ENCODE measurements at places on chromosomes 11 and 22. TPM values are rescaled to one million over a fixed set of nuclear protein-coding genes. Genes with fewer than 3 reads are reported as not detected.

GRCh38 chr11:31236143-31236542 lies 133.4 kb downstream of the DCDC1 start:
- H3K27me3 ChIP-seq = no peaks in the 10 kb centered on the region
- no peaks in the 10 kb centered on the region for H3K36me3 ChIP-seq
- DNase-seq = no peak
- no peak overlapping the region for H3K4me3 ChIP-seq
- peaks cover 4% of the 10 kb centered on the region for H3K4me1 ChIP-seq
- H3K27ac ChIP-seq = no peak overlapping the region

Gene KDM4E
- total RNA-seq = not detected

Gene SHANK3
- 29.4 TPM for total RNA-seq

Gene NOX4
- 129 TPM for total RNA-seq

DNA sequence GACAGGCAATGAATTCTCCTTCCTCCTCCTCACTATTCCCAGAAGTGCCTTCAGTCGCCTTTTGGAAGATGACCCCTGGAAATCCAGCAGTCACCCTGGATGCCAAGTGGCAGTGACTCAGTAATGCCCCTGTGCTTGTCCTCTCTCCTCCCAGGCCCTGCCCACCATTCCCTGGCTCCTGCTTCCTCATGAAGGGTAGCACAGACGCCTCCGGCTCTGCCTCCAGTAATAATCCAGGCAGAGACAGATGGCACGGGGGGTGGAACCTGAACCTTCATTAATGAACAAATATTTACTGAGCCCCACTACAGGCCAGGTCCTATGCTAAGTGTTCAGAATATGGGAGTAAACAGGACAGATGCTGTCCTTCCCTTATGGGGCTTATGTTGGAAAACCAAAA lies 23.2 kb downstream of the SYT13 start:
- H3K36me3 ChIP-seq = no peaks in the 10 kb centered on the region
- DNase-seq = no peak
- no peak overlapping the region for H3K27ac ChIP-seq
- no peak overlapping the region for H3K4me3 ChIP-seq

DNA sequence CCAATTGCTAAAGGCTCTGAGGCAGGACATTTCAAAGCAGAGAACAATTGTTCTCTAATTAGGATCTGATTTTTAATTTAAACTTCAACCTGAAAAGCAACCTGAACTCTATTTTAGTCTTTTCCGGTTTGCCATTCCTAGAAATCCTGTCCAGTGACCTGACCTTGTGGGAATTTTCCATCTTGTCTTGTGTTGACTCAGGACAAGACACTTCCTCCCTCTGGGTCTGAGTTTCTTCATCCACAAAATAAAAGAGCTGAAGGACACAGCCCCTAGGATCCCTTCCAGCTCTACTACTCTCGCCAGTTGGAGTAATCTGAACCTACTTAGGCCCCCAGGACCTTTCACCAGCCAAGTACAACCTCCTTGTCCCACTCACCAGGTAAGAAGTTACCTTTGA lies 66.5 kb upstream of the POU2AF1 start:
- no peaks in the 10 kb centered on the region for H3K4me1 ChIP-seq
- H3K36me3 ChIP-seq = no peaks in the 10 kb centered on the region
- H3K4me3 ChIP-seq = no peak overlapping the region
- no peak for DNase-seq
- no peaks in the 10 kb centered on the region for H3K27me3 ChIP-seq

DNA sequence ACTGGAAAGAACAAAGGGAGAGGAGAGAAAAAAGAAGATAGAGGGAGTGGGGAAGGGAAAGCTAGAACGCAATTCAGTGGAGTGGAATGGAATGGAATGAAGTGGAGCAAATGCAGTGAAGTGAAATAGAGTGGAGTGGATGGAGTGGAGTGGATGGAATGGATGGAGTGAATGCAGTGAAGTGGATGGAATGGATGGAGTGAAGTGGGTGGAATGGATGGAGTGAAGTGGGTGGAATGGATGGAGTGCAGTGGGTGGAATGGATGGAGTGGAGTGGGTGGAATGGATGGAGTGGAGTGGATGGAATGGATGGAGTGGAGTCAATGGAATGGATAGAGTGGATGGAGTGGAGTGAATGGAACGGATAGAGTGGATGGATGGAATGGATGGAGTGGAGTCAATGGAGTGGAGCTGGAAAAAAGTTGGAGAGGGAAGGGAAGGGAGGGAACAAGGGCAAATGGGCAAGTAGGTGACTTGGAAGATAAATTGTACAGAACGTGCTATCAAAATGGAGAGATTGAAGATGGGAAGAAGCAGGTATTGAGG lies 13.9 kb downstream of the IFITM10 start:
- no peaks in the 10 kb centered on the region for H3K36me3 ChIP-seq
- H3K27ac ChIP-seq = no peak overlapping the region
- H3K4me3 ChIP-seq = no peak overlapping the region
- no peak for DNase-seq
- H3K4me1 ChIP-seq = no peaks in the 10 kb centered on the region

- no peak overlapping the region for H3K4me3 ChIP-seq
- no peaks in the 10 kb centered on the region for H3K27me3 ChIP-seq
- H3K27ac ChIP-seq = no peak overlapping the region
Observed at GRCh38 chr11:59427068-59427382, 812 bp upstream of the OR5A2 start.

Gene MS4A3
- not detected for total RNA-seq

- no peak overlapping the region for H3K27ac ChIP-seq
- no peaks in the 10 kb centered on the region for H3K36me3 ChIP-seq
- DNase-seq = no peak
Observed at GRCh38 chr11:10288881-10289764, 4.9 kb downstream of the SBF2 start.

- no peak for DNase-seq
- H3K4me3 ChIP-seq = no peak overlapping the region
- no peaks in the 10 kb centered on the region for H3K4me1 ChIP-seq
- H3K27me3 ChIP-seq = no peaks in the 10 kb centered on the region
- H3K36me3 ChIP-seq = no peaks in the 10 kb centered on the region
Observed at GRCh38 chr11:30758946-30759504, 172.9 kb upstream of the MPPED2 start.

Gene MS4A4A
- total RNA-seq = 39.5 TPM

Gene UBQLN3
- total RNA-seq = 4.9 TPM

- no peaks in the 10 kb centered on the region for H3K36me3 ChIP-seq
- peaks cover 11% of the 10 kb centered on the region for H3K27me3 ChIP-seq
- no peak overlapping the region for H3K4me3 ChIP-seq
Observed at GRCh38 chr22:24772493-24773220, 1.9 kb downstream of the PIWIL3 start.

Gene BBOX1
- total RNA-seq = not detected

Gene TESMIN
- not detected for total RNA-seq

GRCh38 chr11:116646191-116646590 lies 126.6 kb downstream of the BUD13 start:
- DNase-seq = no peak
- no peaks in the 10 kb centered on the region for H3K4me1 ChIP-seq
- H3K36me3 ChIP-seq = no peaks in the 10 kb centered on the region

DNA sequence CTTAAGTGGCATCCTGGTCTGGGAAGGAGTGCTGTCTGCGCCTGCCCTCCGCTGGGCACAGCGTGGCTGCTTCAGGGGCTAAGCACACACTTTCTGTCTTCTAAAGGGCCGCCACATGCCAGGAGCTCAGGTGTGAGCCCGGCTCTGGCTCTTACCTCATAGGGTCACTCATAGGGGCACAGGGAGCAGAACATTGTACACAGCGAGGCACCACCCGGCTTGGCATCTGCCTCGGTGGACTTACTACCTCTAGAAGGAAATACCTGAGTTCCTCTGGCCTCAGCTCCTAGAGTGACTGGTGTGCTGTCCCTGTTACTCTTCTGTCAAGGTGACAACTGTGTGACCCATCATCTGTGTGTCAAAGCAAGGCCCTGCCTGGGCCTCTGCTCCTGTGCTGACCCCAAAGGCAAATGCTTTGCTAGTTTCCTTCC lies 13.4 kb downstream of the NEAT1 start:
- H3K4me1 ChIP-seq = peaks cover 49% of the 10 kb centered on the region
- peak overlapping the region; percentile 2 for H3K27ac ChIP-seq
- H3K36me3 ChIP-seq = peaks cover 77% of the 10 kb centered on the region

Gene ARHGAP8
- total RNA-seq = 5.7 TPM

DNA sequence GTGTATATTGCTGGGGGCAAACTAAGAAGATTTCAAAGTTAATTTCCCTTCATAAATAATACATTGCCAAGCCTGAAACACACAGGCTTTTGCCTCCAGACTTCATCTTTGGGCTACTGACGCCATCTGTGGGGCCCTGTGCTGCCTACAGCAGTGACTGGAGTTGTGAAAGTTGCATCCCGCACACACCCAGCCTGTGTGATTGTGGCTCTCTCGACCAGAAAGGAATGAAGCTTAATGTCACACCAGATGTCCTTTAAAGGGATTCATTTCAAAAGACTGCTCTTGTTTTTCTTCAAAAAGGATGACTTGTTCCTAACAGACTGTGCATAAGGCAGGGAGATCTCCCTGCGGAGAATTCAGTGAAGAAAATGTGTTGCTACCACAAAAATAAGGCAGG lies 210.5 kb downstream of the FAM181B start:
- no peaks in the 10 kb centered on the region for H3K27me3 ChIP-seq
- peak; percentile 15 for DNase-seq
- no peak overlapping the region for H3K4me3 ChIP-seq
- H3K27ac ChIP-seq = no peak overlapping the region

Gene CALCA
- not detected for total RNA-seq

Gene TPP1
- total RNA-seq = 57.2 TPM

DNA sequence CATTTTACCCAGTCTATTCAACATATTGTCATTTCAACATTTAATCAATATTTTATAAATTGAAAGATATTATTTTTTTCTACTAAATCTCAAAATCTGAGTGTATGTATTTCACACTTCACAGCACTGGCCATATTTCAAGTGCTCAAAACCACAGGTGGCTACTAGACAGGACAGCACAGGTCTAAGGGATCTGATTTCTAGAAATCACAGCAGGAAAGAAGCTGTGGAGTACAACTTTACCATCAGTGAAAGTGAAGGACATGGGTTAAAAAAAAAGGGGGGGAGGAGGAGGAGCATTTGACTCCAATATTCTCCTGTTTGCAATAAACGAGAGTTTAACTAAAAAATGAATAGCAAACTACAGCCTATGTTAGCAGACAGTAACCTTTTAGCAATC lies 4.5 kb downstream of the PRDM10 start:
- no peak for DNase-seq
- H3K4me1 ChIP-seq = peaks cover 9% of the 10 kb centered on the region
- no peak overlapping the region for H3K27ac ChIP-seq

Gene MCHR1
- not detected for total RNA-seq

DNA sequence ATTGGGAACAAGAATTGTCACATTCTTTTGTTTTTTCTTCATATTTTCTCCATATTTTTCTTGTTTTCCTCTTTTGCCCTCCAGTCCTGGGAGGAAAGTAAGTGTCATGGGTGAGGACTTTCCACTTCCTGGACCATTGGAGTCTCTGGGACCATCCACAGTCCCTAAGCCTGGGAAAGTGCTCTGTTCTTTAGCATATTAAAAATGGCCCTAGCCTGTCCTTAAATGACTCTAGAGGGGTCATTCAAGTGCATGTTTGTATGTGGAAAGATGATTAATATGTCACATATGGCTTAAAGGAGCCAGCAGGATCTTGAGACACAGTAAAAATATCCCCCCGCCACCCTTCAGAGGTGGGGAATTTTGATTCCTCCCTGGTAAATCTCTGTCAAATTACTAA lies 20.1 kb upstream of the SCGB1D1 start:
- peaks cover 5% of the 10 kb centered on the region for H3K27me3 ChIP-seq
- DNase-seq = no peak
- no peak overlapping the region for H3K27ac ChIP-seq
- no peak overlapping the region for H3K4me3 ChIP-seq
- no peaks in the 10 kb centered on the region for H3K4me1 ChIP-seq

Gene OR9G1
- total RNA-seq = not detected

GRCh38 chr11:35365961-35366360 lies 53.4 kb downstream of the SLC1A2 start:
- no peaks in the 10 kb centered on the region for H3K27me3 ChIP-seq
- no peak overlapping the region for H3K27ac ChIP-seq
- no peak for DNase-seq
- H3K4me1 ChIP-seq = peaks cover 9% of the 10 kb centered on the region

- no peaks in the 10 kb centered on the region for H3K4me1 ChIP-seq
- H3K27me3 ChIP-seq = no peaks in the 10 kb centered on the region
- no peak for DNase-seq
- H3K4me3 ChIP-seq = no peak overlapping the region
- no peaks in the 10 kb centered on the region for H3K36me3 ChIP-seq
Observed at GRCh38 chr11:8317159-8317558, 53.5 kb upstream of the LMO1 start.

DNA sequence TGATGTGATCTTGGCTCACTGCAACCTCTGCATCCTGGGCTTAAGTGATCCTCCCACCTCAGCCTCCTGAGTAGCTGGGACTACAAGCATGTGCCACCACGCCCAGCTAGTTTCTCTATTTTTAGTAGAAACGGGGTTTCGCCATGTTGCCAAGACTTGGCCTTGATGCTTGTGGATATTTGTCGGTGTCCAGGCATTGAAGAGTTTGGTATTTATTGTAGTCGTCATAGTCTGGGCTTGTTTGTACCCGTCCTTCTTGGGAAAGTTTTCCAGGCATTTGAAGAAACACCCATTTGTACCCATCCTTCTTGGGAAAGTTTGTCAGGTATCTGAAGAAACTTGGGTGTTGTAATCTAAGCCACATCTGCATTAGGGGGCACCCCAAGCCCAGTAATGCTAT lies 28.7 kb downstream of the FCHSD2 start:
- peaks cover 4% of the 10 kb centered on the region for H3K36me3 ChIP-seq
- H3K27me3 ChIP-seq = no peaks in the 10 kb centered on the region
- H3K4me1 ChIP-seq = no peaks in the 10 kb centered on the region
- H3K27ac ChIP-seq = no peak overlapping the region

GRCh38 chr11:66022401-66023185 lies 3.7 kb downstream of the CATSPER1 start:
- no peak overlapping the region for H3K27ac ChIP-seq
- no peak overlapping the region for H3K4me3 ChIP-seq
- H3K27me3 ChIP-seq = no peaks in the 10 kb centered on the region
- no peaks in the 10 kb centered on the region for H3K4me1 ChIP-seq
- peak; percentile 69 for DNase-seq

Gene TIGD3
- total RNA-seq = 0.59 TPM

- peak overlapping the region; percentile 93 for H3K27ac ChIP-seq
- H3K27me3 ChIP-seq = no peaks in the 10 kb centered on the region
- peaks cover 49% of the 10 kb centered on the region for H3K4me1 ChIP-seq
Observed at GRCh38 chr11:67469508-67469811, 409 bp upstream of the TMEM134 start.

DNA sequence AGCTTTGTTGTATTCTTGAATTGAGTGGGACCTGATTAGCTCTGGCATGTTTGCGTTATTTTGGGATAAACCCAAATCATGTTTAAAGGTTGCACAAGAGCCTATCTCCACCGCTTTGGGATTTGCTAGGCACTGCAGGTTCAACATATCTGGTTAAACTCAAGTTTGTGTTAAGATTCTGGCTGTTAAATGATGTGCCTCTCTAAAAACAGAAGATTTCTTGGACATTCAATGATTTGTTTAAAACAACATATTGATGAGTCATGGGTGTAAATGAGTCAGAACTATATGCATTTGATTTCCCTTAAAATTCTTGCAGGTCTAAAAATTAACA lies 67.4 kb downstream of the AMOTL1 start:
- no peaks in the 10 kb centered on the region for H3K36me3 ChIP-seq
- no peaks in the 10 kb centered on the region for H3K27me3 ChIP-seq
- no peak for DNase-seq
- no peak overlapping the region for H3K4me3 ChIP-seq
- no peak overlapping the region for H3K27ac ChIP-seq

GRCh38 chr22:19868333-19868732 lies 13.7 kb upstream of the GNB1L start:
- no peak overlapping the region for H3K4me3 ChIP-seq
- H3K36me3 ChIP-seq = no peaks in the 10 kb centered on the region
- peaks cover 17% of the 10 kb centered on the region for H3K4me1 ChIP-seq

Gene OLFML1
- 8.4 TPM for total RNA-seq

Gene CTSC
- total RNA-seq = 41.2 TPM

Gene CATSPER1
- not detected for total RNA-seq

Gene C11orf42
- not detected for total RNA-seq
